ENCODE measurements at places on chromosomes 3 and 15. TPM values are rescaled to one million over a fixed set of nuclear protein-coding genes. Genes with fewer than 3 reads are reported as not detected.

RBP2 gene
- not detected for total RNA-seq

TMEM108 gene
- total RNA-seq, result not detected

SEMA5B gene
- not detected for total RNA-seq

SLC6A11 gene
- total RNA-seq, result not detected

GPR62 gene
- total RNA-seq, result not detected

DNA sequence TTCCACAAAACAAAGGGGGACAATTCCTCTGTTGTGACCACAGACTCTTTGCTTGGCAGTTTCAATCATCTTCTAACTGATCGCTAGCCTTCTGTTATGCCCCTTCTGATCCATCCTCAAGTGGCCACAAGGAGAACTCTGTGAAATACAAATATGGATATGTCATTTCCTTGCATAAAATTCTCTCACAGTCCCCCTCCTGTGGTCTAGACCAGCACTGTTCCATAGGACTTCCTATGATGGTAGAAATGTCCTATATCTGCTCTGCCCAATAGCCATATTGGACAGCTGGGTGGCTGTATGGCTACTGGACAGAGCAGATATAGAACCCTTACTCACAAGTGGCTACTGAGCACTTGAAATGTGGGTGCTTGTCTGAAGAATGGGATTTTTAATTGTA, 25.9 kb upstream of the SNRK start:
- DNase-seq, result peak; percentile 35

- no peak for DNase-seq
These were observed 7.9 kb upstream of the BNC1 start for GRCh38 chr15:83292317-83292716.

DNA sequence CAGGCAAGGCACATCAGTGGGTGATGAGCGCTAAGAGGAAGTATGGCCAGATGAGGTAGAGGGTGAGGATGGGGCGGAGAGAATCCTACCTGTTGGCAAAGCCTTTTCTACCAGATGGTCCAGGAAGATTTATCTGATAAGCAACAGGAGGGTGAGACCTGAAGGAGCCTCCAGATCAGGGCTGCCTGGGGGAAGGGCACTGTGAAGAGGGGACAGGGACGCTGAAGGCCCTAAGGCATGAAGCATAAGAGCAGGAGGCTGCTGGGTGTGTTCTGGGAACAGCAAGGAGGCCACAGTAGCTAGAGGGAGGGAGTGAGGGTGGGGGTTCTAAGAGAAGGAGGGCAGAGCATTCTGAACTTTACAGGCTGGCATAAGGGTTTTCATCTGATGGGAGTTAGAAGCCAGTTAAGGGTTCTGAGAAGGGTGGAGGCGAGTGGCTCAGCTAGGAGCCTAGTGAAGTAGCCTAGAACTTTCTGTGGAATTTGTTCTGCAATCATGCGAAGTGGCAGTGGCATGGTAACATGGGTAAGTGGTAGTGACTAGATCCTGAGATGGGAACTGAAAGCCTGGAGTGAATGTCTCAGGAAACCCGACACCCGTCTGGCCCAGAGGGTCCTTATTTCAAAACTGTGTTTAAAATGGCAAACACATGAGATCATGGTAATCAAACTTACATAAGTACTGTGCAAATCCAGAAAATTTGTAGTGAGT, 29.9 kb downstream of the CGNL1 start:
- no peak for DNase-seq

Measured in HT-29 (cell line).